ENCODE measurements at places on chromosomes 4 and X. TPM values are rescaled to one million over a fixed set of nuclear protein-coding genes. Genes with fewer than 3 reads are reported as not detected.

DNA sequence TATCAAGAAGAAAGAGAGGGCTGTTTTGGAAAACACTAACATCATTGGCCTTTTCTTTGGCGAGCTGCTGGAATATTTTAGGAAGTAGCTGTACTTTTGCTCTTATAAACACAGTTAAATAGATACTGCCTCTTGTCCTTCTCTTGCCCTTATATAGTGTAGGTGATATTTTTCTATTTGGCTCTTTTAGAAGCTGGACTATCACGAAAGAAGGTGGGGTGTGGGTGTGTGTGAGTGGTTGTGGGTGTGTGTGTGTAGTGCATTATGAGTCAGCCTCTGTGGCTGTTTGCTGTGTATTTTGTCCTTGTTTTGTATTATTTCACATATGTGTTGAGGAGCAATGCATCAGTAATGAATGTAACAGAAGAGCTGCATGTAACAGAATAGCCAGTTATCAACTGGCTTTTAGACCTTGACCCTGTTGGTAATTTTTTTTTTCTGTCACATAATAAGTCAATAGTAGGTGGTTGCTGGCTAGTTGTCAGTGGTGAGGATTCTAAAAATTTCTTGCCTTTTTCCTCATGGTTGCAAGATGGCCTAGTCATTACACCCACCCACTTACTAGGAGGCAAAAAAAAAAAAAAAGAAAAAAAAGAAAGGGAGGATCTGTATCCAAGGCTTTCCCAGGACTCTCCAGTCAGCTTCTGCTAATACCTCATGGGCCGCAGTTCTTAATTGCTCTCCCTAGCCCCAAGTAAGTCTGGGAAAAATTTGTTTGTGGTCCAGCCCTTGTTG is 23.8 kb downstream of the ARHGAP10 start:
- H3K4me1 ChIP-seq: peaks cover 60% of the 10 kb centered on the region
- no peaks in the 10 kb centered on the region for H3K36me3 ChIP-seq
- no peak overlapping the region for H3K4me3 ChIP-seq
- no peak for DNase-seq

DNA sequence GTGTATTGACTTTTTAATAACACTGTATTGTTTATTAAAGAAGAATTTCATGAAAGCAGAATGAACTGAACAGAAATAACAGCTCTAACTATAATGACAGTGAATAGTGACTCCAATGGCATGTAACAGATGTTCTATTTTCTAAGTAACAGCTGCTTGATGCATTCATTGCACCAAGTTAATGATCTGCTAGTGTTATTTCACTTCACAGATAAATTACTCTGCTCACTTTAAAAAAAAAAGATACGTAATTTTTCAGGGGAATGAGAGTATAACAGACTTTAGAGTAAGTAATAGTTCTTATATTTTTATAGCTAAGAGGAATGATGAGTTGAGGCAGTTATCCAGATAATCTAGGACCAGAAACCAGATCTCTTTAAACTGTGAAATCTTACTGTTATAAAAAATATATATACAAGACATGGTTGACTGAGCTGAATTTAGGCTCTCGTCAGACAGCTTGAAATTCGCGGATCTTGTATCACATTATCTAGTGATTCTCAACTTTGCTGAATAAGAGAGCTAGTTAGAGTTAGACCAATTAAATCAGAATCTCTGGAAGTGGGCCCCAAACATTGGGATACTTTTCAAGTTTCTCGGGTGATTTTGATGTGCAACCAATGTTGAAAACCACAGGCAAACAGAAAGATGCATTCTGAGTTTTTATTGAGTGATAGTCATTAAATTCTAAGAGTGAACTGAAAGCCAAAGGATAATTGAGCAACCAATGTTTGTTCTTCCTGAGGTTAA is 840.7 kb downstream of the DMD start:
- H3K36me3 ChIP-seq: no peaks in the 10 kb centered on the region
- no peak overlapping the region for H3K27ac ChIP-seq
- H3K27me3 ChIP-seq: no peaks in the 10 kb centered on the region
- DNase-seq: no peak
- no peak overlapping the region for H3K4me3 ChIP-seq

DNA sequence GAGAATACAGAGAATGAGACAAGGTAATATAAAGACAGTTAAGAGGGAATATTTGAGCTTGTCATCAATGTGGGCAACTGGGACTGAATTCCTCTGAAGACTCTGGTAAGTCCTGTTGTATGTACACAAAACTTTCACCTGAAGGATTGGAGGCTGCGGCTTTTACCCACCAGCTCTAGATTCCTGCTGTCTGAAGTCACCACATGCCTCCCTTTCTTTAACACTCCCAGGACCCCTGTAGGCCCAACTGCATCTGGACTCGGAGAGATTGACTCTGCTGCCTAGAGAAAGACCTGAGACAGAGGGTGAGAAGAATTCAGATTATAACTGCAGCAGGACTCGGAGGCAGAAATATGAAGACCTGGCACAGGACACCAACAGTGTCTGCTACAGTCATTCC is 1048.0 kb downstream of the PDHA2 start:
- no peak overlapping the region for H3K4me3 ChIP-seq
- no peak for DNase-seq
- H3K27ac ChIP-seq: no peak overlapping the region

- H3K36me3 ChIP-seq: peaks cover 22% of the 10 kb centered on the region
- no peaks in the 10 kb centered on the region for H3K27me3 ChIP-seq
- no peak overlapping the region for H3K27ac ChIP-seq
- H3K4me3 ChIP-seq: no peak overlapping the region
These were observed 71.9 kb downstream of the TBC1D9 start for GRCh38 chr4:140684314-140684713.

GRCh38 chr4:76275486-76276124 is 24.1 kb downstream of the FAM47E start:
- H3K27ac ChIP-seq: no peak overlapping the region
- H3K36me3 ChIP-seq: peaks cover 8% of the 10 kb centered on the region

DNA sequence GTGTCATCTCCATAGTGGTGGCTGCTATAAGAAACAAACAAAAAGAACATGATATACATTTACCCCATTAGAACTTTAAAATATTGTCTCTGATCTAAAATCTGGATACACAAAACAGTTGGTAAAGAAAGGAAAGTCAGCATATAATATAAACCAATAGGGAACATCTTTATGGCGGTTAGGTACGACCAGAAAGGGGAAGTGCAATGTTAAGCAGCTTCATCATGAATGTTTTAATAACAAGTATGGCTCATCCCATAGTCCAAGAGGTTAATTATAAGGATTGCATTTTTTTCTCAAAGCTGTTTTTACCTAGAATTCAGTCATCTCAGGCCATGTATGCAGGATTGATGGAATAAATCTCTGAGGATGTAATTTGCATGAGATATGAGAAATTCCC is 1869.7 kb downstream of the PCDH7 start:
- no peak overlapping the region for H3K27ac ChIP-seq
- no peaks in the 10 kb centered on the region for H3K4me1 ChIP-seq
- DNase-seq: no peak
- no peaks in the 10 kb centered on the region for H3K27me3 ChIP-seq

GRCh38 chr4:56752985-56753384 is 68.5 kb downstream of the SPINK2 start:
- no peaks in the 10 kb centered on the region for H3K36me3 ChIP-seq
- H3K27ac ChIP-seq: no peak overlapping the region
- H3K27me3 ChIP-seq: no peaks in the 10 kb centered on the region
- H3K4me1 ChIP-seq: peaks cover 13% of the 10 kb centered on the region
- no peak for DNase-seq
- no peak overlapping the region for H3K4me3 ChIP-seq

- H3K4me1 ChIP-seq: peaks cover 51% of the 10 kb centered on the region
- H3K27ac ChIP-seq: peak overlapping the region; percentile 99
- peak overlapping the region; percentile 81 for H3K4me3 ChIP-seq
- no peaks in the 10 kb centered on the region for H3K27me3 ChIP-seq
These were observed 1.1 kb upstream of the TBC1D14 start for GRCh38 chr4:6908432-6909112.

- H3K27ac ChIP-seq: no peak overlapping the region
- H3K36me3 ChIP-seq: no peaks in the 10 kb centered on the region
- H3K4me3 ChIP-seq: no peak overlapping the region
- DNase-seq: no peak
These were observed 56.2 kb upstream of the TMEM33 start for GRCh38 chr4:41878991-41879491.

DNA sequence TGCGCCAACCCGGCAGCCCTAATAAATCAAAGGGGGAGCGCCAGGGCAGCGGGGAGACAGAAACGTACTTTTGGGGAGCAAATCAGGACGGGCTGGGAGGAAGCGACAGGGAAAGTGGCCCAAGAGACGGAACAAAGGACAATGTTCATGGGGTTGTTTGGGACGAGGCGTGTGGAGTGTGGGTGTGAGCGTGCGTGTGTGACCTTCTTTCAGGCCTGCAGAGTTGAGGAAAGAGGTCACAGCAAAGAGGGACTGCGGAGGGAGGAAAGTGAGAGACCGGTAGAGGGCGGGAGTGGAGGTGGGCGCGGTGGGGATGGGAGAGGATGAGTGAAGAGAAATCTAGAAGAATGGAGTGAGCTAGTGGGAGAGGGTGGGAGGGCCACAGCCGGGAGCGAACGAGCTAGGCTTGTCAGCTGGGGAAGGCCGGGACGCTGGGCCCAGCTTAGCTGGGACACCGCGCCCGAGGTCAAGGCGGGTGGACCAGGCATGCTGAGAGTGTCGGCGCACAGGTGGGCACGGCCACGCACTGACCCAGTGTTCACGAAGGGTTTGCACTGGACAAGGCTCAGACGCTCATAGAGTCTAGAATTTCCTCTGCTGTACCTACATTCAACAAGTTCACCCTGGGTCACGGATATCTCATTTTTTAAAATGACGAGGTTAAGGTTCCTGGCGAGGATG is 14.7 kb upstream of the PITX2 start:
- peak; percentile 19 for DNase-seq
- peaks cover 44% of the 10 kb centered on the region for H3K4me1 ChIP-seq
- no peak overlapping the region for H3K27ac ChIP-seq

- no peaks in the 10 kb centered on the region for H3K36me3 ChIP-seq
- H3K4me1 ChIP-seq: peaks cover 11% of the 10 kb centered on the region
- H3K27me3 ChIP-seq: no peaks in the 10 kb centered on the region
- DNase-seq: peak; percentile 95
- H3K27ac ChIP-seq: peak within 1 kb of the TSS; percentile 92
These were observed at the start of gene SRD5A3 for GRCh38 chr4:55345980-55346850. Gene SRD5A3 (plus strand): TSS chr4:55346242. CDS start chr4:55346337, 95 bp downstream.

GRCh38 chr4:8261851-8262535 is 7.6 kb upstream of the HTRA3 start:
- no peaks in the 10 kb centered on the region for H3K27me3 ChIP-seq
- H3K4me1 ChIP-seq: peaks cover 15% of the 10 kb centered on the region
- DNase-seq: no peak
- no peak overlapping the region for H3K27ac ChIP-seq
- H3K4me3 ChIP-seq: no peak overlapping the region

GRCh38 chr4:53695540-53696463 is 104.5 kb upstream of the LNX1 start:
- H3K4me1 ChIP-seq: no peaks in the 10 kb centered on the region
- no peaks in the 10 kb centered on the region for H3K27me3 ChIP-seq
- no peak for DNase-seq

DNA sequence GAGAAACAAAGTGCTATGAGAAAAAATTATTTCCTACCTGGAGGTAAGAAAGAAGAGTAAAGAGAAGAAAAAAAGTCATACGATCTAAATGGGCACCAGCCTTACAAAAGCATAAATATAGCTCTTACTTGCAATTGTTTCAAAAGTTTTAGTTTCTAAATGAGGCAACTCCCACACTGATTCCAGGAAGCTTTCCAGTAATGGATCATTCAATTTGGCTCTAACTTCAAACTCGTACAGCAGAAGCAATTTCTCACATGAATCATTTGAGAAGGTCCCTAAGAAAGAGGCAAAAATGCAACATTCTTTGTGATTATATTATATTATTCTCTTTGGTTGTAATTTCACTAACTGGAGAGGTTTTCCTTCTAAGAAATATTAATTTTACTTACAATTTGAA is 109.9 kb downstream of the DLG3 start:
- H3K4me3 ChIP-seq: no peak overlapping the region
- peaks cover 6% of the 10 kb centered on the region for H3K4me1 ChIP-seq
- no peaks in the 10 kb centered on the region for H3K27me3 ChIP-seq

DNA sequence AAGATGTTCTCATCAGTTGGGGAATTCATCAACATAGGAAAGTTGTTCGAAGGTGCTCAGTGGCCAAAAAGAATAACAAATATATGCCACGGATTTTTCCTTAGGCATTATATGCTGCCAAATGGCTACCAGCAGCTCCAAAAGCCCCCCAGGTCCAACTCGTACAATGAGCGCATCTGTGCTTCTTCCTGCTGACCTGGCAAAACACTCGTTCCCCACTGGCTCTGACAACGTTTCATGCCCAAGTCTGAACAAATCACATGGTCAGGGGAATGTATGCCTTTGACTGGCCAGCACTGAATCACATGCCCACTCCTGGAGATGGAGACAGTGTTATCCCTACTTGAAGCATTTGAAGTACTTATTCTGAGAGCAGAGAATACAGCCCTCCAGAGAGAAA is 59.9 kb upstream of the SPP1 start:
- no peaks in the 10 kb centered on the region for H3K36me3 ChIP-seq
- H3K27ac ChIP-seq: no peak overlapping the region
- DNase-seq: no peak
- H3K4me3 ChIP-seq: no peak overlapping the region
- no peaks in the 10 kb centered on the region for H3K27me3 ChIP-seq
- H3K4me1 ChIP-seq: no peaks in the 10 kb centered on the region

DNA sequence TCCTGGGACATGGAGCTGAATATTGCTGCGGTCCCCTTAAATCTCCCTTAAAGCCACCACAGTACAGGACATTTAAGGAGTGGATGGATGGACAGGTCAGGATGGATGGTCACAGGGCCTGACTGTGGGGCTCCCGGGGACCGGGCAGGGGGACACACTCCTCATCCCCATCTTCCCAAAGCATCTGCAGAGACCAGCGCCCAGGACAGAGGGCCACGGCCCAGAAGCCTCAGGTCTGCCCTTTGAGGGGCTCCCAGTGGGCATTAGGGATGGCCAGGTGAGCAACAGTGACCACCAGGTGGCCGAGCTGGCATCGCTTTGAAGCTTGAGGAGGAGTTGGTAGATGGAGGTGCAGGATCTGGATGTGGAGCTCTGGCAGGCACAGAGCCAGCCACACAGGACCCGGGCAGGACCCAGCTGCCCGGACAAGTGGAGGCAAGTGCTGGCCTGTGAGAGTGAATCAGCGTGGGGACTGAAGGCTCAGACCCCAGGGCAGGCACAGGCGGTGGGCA is 51.4 kb downstream of the ABLIM2 start:
- H3K36me3 ChIP-seq: no peaks in the 10 kb centered on the region
- no peaks in the 10 kb centered on the region for H3K4me1 ChIP-seq
- H3K4me3 ChIP-seq: no peak overlapping the region
- H3K27ac ChIP-seq: no peak overlapping the region
- H3K27me3 ChIP-seq: no peaks in the 10 kb centered on the region

SOWAHB gene
- 29.0 TPM for total RNA-seq

SUV39H1 gene
- 4.5 TPM for total RNA-seq

HTR2C gene
- not detected for total RNA-seq

PRICKLE3 gene
- total RNA-seq: 16.9 TPM

DTHD1 gene
- not detected for total RNA-seq

TBX22 gene
- not detected for total RNA-seq

PABPC5 gene
- 0.45 TPM for total RNA-seq

GYPE gene
- not detected for total RNA-seq

CSAG2 gene
- total RNA-seq: not detected

RIBC1 gene
- not detected for total RNA-seq
